ENCODE measurements at places on chromosomes 11 and 22.
A peak's percentile ranks its signal among the peaks of the same experiment; 100 is the strongest.

DNA sequence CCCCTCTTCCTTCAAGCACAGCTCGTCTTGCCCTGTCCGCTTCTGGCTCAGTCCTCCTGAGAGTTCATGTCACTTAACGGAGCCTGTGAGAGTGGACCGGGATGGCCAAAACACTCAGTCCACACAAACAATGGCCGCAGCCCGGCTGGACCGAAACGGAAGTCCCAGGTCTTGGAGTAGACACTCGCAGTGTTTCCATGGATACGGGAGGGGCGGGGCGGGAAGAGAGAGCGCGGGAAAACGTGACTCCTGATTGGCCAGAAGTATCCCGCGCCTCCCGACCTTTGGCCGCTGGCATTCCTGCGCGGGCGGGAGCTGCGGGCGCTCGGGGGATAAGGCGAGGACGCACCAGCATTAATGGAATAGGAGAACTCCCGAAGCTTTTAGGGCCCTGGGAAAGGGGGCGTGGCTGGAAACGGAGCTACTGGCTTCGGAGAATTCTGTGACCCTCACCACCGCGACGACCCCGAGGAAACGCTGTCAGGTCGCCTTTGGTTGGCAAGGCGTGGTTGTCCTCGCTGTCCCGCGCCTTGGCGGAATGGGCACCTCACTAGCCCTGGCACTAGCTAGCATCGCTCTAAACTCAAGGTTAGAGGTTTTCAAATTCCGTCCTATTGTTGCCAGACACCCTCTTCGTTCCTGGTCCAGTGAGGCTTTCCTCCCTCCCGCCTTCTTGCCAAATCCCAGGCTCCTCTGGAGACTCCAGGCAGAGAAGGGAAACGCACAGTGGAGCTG lies at the start of the genes NLRP14 and ZNF214:
Gene NLRP14, plus strand, starts transcription at position 297 of the 735 bp plus-strand sequence. CDS start 18,108 bp downstream, outside the sequence.
Gene ZNF214, minus strand, starts transcription at position 164 of the 735 bp plus-strand sequence. CDS start 17,511 bp downstream, outside the sequence.
- no peak within 1 kb of the TSS for H3K27ac ChIP-seq
- no peak for DNase-seq
- H3K4me1 ChIP-seq, result peaks cover 10% of the 10 kb centered on the region
- peak within 1 kb of the TSS; percentile 7 for H3K4me3 ChIP-seq

- no peaks in the 10 kb centered on the region for H3K27me3 ChIP-seq
- no peaks in the 10 kb centered on the region for H3K36me3 ChIP-seq
- H3K27ac ChIP-seq, result no peak overlapping the region
- no peaks in the 10 kb centered on the region for H3K4me1 ChIP-seq
- DNase-seq, result no peak
- H3K4me3 ChIP-seq, result no peak overlapping the region
These were observed 212.0 kb upstream of the PGR start for GRCh38 chr11:101341578-101341977.

GRCh38 chr22:31750365-31751284 lies 693 bp upstream of the PRR14L start:
- no peak for DNase-seq
- peak overlapping the region; percentile 77 for H3K4me3 ChIP-seq
- H3K36me3 ChIP-seq, result peaks cover 11% of the 10 kb centered on the region
- H3K27ac ChIP-seq, result peak overlapping the region; percentile 31
- H3K27me3 ChIP-seq, result no peaks in the 10 kb centered on the region
- H3K4me1 ChIP-seq, result peaks cover 46% of the 10 kb centered on the region

DNA sequence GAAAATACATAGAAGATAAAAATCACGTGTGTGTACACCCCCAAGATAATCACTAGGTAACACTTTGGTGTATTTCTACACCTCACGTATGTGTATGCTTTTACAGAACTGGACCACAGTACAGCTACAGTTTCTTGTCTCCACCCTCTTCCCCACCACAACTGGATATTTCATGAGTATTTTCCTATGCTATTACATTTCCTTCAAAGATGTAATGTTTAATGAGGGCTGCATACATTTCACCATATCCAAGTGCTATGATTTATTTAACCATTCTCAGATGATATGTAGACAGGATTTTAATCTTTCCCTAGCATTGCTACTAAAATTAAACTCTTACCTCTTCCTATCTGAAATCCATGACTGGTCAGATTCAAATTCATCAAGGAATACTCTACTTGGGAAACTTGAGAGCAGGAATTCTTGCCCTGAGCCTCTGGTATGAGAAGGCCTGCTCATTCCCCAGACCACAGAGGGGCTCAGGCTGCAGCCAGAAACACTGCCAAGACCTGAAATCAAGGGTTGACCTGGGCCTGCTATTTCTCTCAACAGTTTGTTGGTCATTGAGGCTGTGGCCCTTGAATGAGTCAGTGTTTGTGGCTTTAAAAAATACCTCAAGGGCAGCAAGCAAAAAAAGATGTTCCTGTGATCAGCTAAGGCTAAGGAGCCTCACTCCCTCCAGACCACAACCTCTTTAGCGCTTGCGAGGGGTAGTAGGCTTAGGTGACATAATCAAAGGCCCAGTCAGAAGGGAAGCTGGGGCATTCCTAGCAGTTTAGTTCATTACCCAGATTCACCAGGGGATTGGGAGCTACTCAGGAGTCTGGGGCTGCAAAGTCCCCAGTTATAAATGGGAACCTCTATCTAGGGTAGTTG lies 55.5 kb downstream of the ABTB2 start:
- no peaks in the 10 kb centered on the region for H3K4me1 ChIP-seq
- no peak for DNase-seq
- H3K4me3 ChIP-seq, result no peak overlapping the region
